Stimulated activated CD4-positive, alpha-beta T cell treated with anti-CD3 and anti-CD28 coated beads, Interleukin-1b, Interleukin-23, amount 100 ng/mL, for 1 hour (primary cell): ENCODE measurements at places on chromosomes 6 and 20.

GRCh38 chr6:26088344-26088743 is 1.1 kb downstream of the HFE start:
- DNase-seq: no peak

GRCh38 chr6:30163090-30163917 is at the start of gene TRIM15:
TRIM15 (plus strand) TSS chr6:30163546; CDS start chr6:30163685, 139 bp downstream.
- DNase-seq: peak; percentile 24

- no peak for DNase-seq
These were observed 95.5 kb upstream of the MYL9 start for GRCh38 chr20:36445847-36446246.

DNA sequence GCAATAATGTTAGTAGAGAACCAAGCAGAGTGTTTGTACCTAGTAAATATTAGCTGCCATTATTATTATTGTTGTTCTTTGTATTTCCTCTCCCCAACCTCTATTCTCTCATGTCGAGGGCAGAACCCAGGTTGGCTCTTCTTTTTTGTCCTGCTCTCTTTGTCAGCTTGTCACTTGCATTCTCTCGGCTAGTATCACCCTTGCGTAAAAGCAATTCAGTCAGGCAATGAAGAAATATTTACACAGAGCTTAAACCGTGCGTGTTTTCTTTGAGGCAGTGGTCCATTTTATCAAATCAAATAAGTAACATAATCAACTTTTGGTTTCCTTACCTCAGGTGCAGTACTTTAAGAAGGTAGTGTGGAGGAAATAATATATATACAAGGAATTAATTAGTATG is 83.9 kb downstream of the TULP4 start:
- no peak for DNase-seq

DNA sequence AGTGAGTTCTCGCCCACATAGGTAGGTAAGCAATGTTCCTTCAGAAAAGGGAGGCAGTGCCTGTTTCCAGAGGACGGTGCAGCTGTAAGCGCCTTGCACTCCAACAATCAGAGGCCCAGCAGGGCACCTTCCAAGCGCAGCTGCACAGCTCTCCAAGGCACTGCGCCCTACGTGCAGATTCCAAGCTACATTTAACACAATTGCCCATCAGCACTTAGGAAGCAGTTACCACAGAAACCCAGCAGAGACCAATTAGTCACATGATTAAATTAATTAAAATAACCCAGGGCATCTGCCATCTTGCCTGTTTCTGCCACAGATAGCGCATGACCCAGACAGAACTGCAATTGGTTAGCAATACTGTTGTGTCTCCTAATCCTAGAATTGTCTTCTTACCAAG is 65.5 kb downstream of the SOBP start:
- DNase-seq: no peak

GRCh38 chr6:127221201-127221600 is 45.5 kb upstream of the RNF146 start:
- no peak for DNase-seq

- DNase-seq: no peak
These were observed 13.7 kb downstream of the BPIFA1 start for GRCh38 chr20:33249456-33249855.

- no peak for DNase-seq
These were observed 49.4 kb downstream of the TRMT6 start for GRCh38 chr20:5900908-5901307.

DNA sequence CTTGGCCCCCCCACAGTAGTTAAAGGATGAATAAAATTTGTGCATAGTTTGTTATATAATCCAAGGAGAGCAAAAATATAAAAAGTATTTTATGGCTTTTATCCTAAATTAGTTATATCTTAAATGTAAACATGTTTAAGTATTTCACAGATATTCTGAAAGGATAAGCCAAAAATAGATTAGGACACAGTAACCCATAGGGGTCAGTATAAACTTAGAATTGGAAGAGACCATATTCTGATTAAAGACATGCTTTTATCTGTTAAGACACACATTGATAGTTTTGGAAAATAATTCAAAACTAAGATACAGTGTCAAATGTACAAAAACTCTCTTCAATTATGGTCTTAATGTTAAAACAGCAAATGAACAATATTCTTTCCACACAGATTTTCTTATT is 4.5 kb upstream of the SERINC1 start:
- DNase-seq: no peak

DNA sequence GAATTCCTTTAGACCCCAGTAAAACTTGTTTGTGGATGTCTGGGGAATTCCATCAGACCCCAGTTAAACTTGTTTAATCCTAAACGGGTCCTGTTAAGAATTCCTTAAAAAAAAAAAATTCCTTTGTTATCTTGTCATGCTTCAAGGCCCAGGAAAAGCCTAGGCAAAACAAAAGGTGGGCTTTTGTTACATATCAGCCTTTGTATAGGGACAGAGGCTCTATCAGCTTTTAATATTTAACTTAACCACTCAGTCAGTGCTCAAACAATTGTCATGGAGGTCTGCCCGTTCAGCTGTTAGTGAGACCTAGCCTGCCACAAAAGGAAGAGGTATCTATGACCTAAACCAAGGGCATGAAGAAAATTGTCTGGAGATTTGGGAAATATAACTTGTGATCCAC is 53.1 kb downstream of the SLC22A1 start:
- no peak for DNase-seq

DNA sequence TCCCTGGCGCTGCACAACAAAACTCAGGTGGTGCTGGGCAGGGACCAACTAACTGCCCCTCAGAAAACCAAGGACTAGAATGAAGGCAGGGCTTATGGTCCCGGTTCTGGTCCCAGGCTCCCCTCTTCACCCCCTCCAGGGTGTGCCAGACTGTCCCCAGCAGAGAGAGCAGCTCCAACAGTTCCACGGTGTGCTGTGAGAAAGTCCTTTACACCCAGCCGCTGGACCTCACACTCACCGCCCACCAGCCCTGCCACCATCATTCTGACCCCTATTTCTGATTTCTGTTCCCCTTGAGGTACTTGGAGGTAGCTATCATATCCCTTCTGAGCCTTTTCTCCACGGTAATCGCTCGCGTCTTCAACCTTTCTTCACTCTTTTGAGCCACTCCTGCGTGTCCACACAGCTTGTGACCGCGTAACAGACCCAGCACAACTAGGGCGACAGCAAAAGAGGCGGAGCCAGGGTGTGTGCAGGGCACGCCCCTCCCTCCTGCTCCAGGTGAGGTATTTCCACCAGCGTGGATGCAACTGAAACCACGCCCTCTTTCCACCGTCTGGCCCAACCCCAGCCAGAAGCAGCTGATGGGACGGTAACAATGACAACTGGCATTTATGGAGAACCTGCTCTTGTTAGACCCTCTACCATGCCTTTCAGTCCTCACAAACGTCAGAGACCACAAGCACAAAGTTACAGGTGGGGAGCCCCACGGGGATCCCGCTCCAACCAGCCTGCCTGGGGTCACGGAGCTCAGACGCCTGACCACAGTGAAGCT is 2.3 kb downstream of the PXDC1 start:
- DNase-seq: no peak

DNA sequence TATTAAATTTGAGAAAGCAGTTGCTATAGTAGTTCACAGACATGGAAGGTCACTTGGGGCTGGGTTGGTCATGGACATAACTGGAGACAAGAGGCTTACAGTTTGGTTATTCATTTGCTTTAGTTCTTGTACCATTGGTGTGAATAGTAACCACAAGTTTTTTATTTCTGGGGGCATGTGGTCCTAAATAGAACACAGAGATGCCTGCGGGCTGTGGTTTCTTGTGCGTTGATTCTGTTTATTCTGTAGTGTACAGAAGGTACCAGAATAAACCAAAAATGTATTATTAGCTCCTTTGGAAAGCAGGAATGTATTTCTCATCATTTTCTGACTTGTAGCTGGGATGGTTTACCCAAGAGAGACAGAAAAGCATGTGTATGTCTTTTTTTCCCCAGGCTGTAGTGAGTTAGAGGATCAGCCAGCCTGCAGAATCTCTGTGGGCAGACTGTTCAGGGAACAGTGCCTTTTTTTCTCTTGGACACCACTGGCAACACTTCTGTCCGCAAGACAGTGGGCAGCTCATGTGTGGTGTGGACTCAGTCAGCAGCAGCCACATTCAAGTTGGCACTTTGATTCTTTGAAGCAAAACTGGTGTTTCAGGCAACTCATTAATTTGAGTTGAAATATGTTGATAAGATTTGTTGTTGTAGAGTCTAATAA is 122.1 kb downstream of the LRRC1 start:
- DNase-seq: no peak

- no peak for DNase-seq
These were observed 1.5 kb downstream of the PTPRT start for GRCh38 chr20:43188234-43188653.

DNA sequence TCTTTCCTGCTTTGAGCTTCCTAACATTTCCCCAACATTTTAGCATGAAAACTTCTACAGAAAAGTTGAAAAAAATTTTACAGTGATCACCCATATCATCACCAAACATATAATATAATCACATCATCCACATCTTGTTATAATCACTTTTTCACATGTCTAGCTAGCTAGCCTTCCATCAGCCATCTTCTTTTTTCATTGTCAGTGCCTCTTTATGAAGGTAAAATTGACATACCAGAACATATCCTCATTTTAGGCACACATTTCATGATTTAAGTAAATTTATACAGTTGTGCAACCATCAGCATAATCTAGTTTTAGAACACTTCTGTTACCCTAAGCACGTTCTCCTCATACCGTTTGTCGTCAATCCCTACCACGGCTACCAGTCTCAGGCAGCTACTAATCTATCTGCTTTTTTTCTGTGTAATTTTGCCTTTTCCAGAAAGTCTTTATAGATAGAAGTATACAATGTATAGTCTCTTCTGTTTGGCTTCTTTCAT is 73.7 kb downstream of the VEGFA start:
- no peak for DNase-seq

- no peak for DNase-seq
These were observed 64.5 kb downstream of the CTNNBL1 start for GRCh38 chr20:37758332-37758731.

DNA sequence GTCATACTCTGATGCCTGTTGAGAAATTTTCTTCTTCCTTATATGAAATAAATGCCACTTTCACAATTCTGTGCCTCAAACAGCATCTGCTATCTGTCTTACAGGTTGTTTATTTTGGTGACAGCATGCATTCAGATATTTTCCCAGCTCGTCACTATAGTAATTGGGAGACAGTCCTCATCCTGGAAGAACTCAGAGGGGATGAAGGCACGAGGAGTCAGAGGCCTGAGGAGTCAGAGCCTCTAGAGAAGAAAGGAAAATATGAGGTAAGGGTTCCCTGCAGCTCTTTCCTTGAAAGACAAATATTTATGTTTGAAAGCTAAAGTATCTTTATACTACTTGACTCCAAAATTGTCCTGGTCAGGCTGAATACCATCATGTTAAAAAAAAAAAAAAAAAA is 15.8 kb downstream of the TSPYL4 start:
- DNase-seq: no peak

- DNase-seq: no peak
These were observed 17.7 kb downstream of the POM121L2 start for GRCh38 chr6:27294409-27294808.

- DNase-seq: no peak
These were observed 142.5 kb downstream of the KLHL32 start for GRCh38 chr6:97067045-97067444.

DNA sequence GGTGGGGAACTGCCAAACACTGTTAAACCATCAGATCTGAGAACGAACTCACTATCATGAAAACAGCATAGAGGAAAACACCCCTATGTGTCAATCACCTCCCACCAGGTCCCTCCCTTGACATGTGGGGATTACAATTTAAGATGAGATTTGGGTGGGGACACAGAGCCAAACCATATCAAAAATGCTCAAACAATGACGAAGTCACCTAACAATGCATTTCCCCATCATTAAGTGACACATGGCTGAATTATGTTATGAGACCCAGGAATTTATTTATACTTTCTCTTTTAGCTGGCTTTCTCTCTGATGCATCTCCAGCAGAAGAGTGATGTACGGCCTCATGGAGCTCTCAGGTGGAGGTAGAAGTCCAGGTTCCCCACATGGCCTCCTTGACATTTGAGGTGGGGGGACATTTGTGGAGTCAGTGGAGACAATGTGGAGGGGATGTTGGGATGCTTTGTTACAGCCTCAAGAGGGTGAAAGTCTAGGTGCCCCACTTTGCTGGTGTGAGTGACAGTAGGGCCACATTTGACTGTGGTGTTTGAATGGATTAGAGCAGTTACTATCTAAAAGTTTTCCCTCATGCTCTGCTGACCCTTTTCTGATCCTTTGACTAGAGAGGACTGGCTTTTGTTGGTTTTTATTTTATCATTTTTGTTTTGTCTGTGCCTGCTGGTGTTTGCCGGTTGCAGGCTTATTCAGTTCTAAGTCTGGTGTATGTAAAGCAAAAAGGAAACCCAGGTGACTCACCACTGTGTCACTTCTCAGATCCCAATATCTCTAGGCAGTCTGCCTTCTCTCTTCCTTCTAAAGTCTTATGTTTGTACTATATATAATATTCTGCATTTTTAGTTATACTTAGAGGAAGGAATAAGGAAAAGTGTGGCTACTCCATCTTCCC is 18.5 kb upstream of the DCBLD1 start:
- DNase-seq: no peak

DNA sequence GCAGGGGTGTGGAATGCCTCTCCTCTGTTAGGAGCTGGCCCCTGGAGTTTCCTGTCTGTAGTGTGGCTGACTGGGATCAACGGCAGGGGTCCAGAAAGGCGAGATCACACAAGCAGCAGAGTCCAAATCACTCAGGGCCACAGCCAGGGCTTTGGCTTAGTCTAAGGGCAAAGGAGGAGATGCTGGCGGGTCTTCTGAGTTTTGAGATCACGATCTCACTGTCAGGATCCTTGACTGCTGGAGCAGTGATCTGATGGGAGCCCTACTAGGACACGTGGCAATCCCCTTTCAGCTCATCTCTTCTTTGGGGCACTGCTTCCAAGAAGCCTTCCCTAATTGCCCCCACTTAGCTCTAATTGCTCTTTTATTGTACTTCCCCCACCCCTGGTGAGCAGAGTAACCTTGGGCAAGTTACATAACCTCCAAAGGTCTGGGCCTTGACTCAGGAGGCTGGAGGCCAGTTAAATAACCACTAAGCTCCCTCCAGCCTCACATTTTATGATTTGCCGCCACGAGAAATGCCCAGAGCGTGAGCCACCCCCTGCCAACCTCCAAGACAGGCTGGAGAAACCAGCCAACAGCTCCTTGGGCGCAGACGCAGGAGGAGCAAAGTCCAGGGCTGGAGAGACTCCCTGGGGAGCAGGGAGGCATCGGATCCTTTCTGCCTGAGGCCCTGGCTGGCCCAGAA is 12.0 kb downstream of the KCNK5 start:
- DNase-seq: no peak

DNA sequence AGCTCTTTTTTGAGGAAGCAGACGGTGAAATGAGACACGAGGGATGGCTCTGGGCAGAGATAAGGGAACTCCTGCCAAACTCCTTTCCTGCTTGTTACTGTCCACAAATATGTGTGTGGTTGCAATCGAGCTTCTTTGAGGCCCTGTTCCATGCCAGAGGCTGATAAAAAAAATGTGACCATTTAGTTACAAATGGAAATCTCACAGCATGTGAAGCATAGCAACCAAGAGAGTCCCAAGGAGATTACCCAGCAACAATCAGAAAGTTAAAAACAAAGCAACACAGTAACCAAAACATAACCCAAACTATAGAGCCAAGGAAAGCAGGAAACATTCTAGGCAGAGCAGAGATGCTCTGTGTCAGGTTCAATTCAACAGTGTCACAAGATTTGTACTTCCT is 35.4 kb upstream of the HMGN3 start:
- no peak for DNase-seq

- DNase-seq: no peak
These were observed 138.0 kb downstream of the HFE start for GRCh38 chr6:26224940-26225847.

- no peak for DNase-seq
These were observed 52.4 kb upstream of the MRPS10 start for GRCh38 chr6:42269974-42270510.
